ENCODE measurements at places on chromosomes 1 and 21. TPM values are rescaled to one million over a fixed set of nuclear protein-coding genes. Genes with fewer than 3 reads are reported as not detected.
A peak's percentile ranks its signal among the peaks of the same experiment; 100 is the strongest.

WDR4 gene
- polyA plus RNA-seq = 17.9 TPM

GRCh38 chr1:109393617-109394233, 4.0 kb downstream of the SORT1 start:
- DNase-seq = no peak

DNA sequence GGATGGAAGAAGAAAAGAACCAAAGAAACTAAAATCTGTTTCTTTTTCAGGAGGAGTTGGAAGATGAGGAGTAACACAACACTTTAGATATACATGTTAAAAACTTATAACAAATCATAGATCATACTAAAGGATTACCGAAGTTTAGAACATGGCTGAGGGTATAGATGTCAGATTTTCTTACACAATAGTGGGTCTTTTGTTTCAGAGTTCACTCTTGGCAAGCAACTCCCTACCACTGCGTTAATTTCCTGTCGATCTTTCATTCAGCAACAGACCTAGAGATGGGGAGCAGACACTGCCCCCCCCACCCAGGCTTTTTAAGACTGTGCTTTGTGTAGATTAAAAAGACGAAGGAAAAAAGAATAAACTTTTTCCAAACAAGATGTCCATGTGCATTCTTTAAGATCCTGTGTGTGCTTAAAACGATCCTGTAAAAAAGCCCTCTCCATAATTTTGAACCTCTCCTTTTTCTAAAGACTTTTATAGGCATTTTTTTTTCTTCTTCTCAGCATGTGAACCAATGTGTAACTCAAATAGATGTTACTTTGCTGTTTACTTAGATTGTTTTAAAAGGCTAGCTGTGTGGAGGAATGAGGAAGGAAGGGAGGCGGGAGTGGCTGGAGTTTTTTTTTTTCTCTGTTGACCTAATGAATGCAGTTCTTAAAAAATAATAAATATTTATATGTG, 50.4 kb downstream of the NFIA start:
- no peak for DNase-seq

CD101 gene
- polyA plus RNA-seq = 0.72 TPM

GRCh38 chr21:37071561-37072273, 1.2 kb downstream of the PIGP start:
- DNase-seq = peak; percentile 62

CFAP74 gene
- not detected for polyA plus RNA-seq

- no peak for DNase-seq
These were observed 4.9 kb upstream of the KCNK1 start for GRCh38 chr1:233608988-233609387.

DNA sequence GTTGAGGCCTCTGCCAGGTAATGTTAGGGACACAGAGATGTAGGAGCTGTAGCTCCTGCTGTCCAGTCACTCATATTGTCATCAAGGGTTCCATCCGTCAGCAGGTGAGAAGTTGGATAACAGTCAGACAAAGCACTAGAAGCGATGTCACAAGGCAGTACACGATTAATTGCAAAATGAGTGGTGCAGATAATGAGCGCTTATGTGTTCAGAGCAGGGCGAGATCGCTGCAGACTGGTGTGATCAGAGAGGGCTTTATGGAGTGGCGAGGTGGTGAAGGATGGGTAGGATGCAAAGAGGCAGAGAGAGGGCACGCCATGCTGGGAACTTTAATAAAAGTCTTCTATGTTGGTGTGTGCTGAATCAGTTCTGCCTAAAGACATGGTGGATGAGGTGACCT, 8.8 kb downstream of the TMCC2 start:
- DNase-seq = no peak

KLHDC9 gene
- polyA plus RNA-seq = 0.43 TPM
